Stimulated activated CD4-positive, alpha-beta T cell treated with anti-CD3 and anti-CD28 coated beads, Interleukin-1b, Interleukin-23, amount 100 ng/mL, for 1 hour (primary cell): ENCODE measurements at places on chromosomes 6 and 20.

GRCh38 chr6:90984066-90984465, 397.2 kb upstream of the MAP3K7 start:
- DNase-seq, result no peak

GRCh38 chr6:106579281-106579680, 50.0 kb downstream of the RTN4IP1 start:
- no peak for DNase-seq

DNA sequence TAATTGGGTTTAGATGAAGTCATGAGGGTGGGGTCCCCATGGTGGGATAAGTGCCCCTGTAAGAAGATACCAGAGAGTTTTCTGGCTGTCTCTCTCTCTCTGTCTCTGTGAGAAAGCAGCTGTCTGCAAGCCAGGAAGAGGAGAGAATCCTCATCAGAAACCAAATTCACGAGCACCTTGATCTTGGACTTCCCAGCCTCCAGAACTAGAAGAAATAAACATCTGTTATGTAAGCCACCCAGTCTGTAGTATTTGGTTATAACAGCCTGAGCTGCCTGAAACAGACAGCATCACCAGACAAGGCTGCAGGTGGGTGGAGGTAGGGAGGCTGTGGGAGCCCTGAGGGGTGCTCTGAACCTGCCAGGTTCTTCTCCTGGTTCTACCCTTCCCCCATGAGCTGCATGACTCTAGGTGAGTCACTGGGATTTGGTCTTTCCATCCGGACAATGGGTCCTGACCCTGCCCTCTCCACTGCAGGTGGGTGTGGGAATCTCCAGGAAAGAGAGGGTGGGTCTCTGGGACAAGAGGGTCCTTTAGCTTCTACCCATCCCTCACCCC, 34.3 kb upstream of the VEGFA start:
- no peak for DNase-seq

DNA sequence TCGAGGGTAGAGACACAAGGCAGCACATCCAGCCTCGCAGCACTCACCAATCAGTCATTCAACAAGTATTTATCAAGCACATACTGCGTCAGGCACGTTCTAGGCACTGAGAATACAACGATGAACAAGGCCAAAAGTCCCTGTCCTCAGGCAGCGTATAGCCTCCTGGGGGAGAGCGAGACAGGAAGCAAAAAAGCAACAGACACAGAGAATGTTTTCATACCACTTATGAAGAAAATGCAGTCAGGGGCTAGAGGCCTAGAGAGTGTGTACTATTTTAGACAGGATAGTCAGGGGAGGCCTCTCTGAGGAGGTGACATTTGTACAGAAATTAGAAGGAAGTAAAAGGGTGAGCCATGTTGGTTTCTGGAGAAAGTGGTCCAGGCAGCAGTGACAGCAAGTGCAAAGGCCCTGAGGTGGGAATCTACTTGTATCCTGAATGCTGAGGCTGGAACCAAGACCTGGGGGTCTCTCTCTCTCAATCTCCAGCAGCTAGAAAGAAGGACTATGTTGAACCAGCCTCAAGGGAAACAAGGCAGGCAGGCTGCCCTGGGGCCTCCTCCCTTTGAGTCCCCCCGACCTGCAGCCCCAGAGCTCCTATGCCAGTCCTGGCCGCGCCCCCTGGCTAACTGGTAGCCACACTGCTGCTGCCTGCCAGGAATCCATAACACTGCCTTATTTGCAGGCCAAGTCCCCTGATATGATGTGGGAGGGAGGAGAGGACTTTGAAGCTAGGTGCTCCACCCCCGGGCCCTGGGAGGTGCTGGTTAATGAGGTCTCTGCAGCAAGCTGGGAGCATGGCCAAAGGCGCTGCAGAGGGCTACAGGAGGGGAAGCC, 151.2 kb downstream of the GRM4 start:
- no peak for DNase-seq

DNA sequence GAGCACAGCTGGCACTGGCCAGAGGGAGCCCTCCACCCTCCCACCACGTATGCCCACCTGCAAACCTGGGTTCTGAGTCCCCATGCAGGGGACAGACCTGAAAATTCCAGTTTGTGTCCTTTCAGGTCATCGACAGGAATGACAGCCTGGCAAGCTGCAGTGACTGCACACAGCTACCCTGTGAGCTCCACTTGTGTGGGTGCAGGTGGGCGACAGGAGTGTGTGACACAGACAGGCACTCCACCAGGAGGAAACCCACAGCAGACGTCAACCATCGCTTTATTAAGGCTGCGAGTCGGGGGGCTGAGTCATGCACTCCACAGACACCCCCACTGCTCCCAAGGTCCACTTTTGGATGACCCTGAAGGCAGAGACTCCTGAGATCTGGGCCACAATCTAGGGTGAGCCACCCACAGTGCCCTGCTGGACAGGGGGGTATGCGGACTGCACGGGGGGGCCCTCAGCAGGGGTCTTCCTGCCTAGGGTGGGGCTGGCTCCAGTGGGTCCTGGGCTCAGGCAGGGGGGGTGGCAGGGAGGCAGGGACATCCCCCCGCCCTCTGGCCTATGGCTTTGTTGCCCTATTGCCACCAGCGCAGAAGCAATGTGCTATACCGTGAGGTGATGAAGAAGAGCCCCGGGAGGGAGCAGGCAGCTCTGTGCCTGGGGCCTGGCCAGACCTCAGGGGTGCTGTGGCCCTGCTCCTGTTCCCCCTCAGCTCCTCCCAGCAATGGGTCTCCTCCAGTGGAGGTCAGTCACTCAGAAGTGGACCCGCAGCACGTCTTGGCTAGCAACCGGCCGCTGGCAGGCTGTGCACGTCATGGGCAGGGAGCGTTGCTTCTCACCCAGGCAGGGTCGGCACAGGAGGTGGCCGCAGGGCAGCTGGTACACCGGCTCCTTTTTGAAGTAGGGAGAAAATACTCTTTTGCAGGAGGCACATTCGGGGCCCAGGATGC, 25.1 kb upstream of the AVP start:
- DNase-seq, result no peak

GRCh38 chr6:165804331-165805066, 141.5 kb upstream of the PDE10A start:
- DNase-seq, result no peak

GRCh38 chr20:38209054-38209675, 44.1 kb upstream of the TGM2 start:
- DNase-seq, result no peak

GRCh38 chr20:46342451-46343347, 34.4 kb upstream of the CDH22 start:
- DNase-seq, result no peak

- DNase-seq, result no peak
Measured at GRCh38 chr6:116266803-116267202, 12.9 kb downstream of the TSPYL1 start.

DNA sequence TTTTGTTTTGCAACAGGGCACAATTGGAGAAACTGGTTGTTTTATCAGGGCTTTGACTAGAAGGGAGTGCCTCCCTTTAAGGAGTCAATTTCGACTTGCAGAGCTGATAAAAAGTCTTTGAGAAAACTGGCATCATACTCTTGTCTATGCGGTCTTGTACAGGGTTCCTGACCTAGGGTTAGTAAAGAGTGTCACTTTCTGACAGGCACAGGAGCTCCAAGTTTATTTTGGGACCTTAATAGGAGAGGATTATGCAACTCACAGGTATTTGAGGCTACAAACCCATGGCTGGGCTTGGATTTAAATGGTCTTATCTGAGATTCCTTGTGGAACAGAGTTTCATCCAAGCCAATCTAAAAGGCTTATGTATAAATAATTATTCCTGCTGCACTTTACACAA, 365.4 kb downstream of the HTR1B start:
- DNase-seq, result no peak

DNA sequence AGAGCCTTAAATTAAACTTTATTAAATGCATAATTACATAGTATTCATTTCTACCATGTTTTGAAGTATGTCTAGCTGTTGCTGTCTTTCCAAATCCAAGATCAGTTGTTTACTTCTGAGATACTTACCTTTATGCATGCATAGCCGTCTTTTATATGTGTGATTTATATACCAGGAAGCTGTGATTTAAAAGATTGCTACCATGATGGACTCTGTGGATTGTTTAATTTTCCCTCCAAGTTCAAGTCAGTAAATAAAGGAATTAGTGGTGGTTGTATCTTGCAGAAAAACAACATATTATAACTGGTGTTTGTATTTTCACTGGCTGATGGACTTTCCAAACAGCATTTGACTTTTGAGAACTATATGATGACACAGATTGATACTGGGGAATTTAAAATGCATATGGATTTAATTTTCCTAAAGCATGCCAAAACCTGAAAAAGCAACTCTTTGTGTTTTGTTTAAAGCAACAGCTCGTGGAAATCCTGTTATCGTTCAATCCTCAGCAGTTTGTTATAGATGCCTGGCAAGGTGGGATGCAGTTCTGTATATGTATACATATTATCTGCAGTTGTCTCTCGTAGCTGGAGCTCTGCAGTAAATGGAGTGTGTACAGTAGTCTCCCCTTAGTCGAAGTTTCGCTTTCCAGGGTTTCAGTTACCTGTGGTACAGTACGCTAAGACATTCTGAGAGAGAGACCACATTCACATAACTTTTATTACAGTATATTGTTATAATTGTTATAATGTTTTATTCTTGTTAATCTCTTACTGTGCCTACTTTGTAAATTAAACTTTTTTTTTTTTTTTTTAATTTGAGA, 77.1 kb downstream of the CBFA2T2 start:
- no peak for DNase-seq

GRCh38 chr6:56356426-56356825, 109.0 kb upstream of the COL21A1 start:
- no peak for DNase-seq

DNA sequence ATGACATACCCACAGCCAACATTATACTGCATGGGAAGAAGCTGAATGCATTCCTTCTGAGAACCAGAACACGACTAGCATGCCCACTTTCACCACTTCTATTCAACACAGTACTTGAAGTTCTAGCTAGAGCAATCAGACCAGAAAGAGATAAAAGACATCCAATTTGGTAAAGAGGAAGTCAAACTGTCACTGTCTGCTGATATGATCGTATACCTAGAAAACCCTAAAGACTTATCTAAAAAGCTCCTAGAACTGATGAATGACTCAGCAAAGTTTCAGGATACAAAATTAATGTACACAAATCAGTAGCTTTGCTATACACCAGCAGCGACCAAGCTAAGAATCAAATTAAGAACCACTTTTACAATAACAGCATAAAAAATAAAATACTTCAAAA, 60.5 kb downstream of the EYS start:
- no peak for DNase-seq

DNA sequence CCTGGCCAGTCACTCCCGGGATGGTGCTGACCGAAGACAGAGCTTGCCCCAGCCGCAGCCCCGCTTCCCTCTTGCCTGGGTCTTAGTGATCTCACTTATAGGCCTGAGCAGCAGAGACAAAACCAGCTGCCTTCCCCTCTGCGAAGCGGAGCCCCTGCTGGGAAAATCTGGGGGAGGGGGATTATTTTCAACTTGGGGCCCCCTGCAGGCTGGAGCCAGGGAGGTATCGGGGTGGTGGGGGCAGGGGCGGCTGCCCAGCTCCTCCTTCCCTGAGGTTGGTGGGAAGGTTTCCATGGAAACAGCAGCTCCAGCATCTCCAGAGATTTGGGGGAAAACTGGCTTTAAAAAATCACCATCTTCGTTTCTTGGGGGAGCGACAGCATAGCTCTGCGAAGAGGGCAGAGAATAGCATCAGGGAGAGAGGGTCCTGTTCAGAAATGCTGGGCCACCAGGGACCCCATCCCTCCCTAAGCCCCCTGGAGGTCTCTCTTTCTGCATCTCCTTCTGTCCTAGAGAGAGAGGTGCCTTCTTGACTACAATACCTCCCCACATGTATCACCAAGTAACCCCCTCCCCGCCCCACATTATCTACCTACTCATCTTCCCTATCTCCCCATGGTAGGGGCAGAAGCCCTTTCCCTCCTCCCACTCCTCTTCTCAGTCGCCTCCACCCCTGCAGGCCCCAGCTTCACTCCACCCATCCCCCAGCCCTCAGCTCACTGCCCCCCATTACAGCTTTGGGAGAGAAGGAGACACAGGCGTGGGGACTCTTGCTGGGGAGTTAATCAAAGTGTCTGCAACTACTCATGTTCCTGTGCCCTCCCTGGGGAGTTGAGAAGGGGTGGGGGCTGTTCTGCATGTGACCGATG, 88.4 kb upstream of the CCDC167 start:
- DNase-seq, result no peak

- DNase-seq, result no peak
Measured at GRCh38 chr6:113998811-113999210, 27.9 kb upstream of the HDAC2 start.

GRCh38 chr6:285030-285771, 7.1 kb upstream of the DUSP22 start:
- DNase-seq, result no peak

GRCh38 chr6:127272576-127272975, 5.9 kb downstream of the RNF146 start:
- DNase-seq, result no peak

- no peak for DNase-seq
Measured at GRCh38 chr6:148524976-148525375, 182.3 kb downstream of the SASH1 start.

GRCh38 chr20:18397030-18397429, 69.8 kb downstream of the DZANK1 start:
- no peak for DNase-seq

DNA sequence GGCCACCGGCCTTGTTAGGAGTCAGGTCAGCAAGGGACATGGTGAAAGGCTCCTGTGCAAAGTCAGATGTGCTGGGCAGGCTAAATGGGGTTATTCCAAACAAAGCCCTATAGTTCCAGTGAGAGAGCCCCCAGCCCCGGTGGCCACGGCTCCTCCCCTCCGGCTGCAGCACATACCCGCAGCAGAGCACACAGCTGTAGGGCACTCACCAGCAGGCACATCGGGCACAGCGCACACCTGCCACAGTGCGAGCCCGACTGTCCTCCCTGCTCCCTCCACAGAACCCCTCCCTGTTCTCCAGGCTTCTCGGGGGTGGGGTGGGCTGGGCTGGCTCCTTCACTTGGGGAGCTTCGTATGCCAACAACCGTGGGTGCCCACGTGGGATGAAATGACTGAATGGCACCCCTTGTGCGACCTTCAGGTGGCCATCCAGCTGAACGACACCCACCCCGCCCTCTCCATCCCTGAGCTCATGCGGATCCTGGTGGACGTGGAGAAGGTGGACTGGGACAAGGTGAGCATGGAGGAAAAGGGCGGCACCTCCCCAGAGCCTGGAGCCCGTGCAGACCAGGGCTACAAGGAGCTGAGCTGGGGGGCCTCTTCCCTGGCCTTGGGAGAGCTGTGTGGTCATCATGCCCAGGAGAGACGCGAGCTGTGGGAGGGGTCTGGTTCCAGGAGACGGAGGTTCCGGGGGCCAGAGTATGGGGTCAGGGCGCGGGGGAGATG, 30.9 kb downstream of the PYGB start:
- no peak for DNase-seq

DNA sequence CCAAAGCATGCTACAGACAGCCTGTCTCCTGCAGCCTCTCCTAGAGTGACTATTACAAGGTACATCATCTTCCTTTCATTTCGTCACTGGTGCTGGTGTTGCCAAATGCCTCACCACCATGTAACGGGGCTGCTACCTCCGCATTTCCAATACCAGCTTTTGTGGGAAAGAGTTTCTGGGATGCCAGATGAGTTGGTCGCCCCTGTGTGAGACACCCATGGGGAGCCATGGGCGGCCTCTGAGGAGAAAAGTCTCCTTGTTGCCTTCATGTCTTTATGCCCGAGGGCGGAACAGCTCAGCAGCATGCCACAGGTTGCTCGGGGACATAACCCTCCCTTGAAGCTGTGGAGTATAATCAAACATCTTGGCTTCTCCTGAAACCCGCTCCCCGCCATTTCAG, 169.6 kb downstream of the THBS2 start:
- no peak for DNase-seq

- no peak for DNase-seq
Measured at GRCh38 chr6:40735121-40735520, 148.0 kb upstream of the LRFN2 start.
